AG09309 (cell line): ENCODE measurements at places on chromosomes 12 and 14.

DNA sequence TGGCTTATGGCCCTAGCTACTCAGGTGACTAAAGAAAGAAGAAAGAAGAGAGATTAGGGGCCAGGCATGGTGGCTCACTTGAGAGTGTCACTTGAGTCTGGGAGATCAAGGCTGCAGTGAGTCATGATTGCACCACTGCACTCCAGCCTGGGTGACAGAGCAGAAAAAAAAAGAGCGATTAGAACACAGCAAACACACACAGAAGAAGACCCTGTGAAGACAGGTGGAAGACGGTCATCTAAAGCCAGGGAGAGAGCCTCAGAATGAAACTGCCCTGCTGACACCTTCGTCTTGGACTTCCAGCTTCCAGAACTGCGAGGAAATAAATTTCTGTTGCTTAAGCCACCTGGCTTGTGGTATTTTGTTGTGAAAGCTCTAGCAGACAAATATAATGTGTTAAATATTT lies 17.5 kb upstream of the PPP1CC start:
- no peak for DNase-seq

DNA sequence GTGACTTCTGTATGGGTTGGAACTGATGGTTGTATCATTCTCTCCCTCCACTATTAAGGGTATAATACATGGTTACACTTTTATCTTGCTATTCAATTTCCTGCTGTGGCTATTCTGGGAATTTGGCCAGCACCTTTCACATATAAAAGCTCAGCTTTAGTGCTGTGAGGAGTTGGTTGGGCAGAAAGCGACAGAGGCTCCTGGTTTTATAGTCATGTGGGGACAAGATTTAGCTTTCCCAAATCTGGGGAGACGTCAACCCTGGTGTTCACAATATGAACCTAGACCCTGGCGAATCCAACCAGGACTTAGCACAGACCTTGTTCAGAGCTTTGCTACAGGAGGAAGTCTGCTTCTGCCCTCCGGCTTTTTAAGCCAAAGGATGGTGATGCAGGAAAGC lies 36.5 kb downstream of the FOS start:
- DNase-seq = no peak

DNA sequence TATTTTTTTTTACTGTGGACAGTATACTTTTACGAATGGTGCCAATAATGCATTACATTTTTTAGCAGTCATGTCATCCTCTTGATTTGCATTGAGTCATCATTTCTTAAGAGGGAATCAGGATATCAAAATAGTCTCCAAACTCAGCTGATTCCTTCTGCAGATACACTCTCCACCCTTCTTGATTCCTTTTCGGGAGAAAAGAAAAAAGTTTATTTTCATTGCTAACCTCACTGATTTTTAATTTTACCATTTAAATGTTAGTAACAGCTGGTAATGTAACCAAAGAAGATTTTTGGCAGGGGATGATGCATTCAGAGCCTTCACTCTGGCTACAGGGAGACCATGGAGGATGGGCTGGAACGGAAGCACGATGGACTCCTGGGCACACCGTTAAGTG lies 47.5 kb downstream of the MRPL42 start:
- DNase-seq = peak; percentile 8

- DNase-seq = no peak
Measured at GRCh38 chr12:96220902-96221301, 26.7 kb downstream of the ELK3 start.

GRCh38 chr12:41510470-41510869 lies 322.4 kb downstream of the PDZRN4 start:
- no peak for DNase-seq

DNA sequence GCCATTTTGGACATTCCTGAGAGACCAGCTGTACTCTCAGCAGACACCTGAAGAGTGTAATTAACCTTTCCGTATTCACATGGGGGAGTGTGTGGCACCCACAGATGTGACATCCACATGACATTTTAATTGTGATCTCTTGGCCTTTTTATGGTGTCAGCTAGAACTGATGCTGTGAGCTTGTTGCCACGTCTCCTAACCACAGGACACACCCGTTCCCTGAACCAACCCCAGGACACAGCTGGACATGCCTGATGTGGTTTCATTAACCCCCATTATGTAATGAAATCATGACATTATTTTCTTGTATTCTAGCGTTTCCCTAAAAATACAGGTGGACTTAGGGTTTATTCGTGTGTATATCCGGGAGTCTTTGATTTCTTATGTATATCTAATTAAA lies 1036.1 kb downstream of the TMEM121 start:
- DNase-seq = no peak

- DNase-seq = no peak
Measured at GRCh38 chr12:61999311-61999710, 260.9 kb upstream of the USP15 start.

DNA sequence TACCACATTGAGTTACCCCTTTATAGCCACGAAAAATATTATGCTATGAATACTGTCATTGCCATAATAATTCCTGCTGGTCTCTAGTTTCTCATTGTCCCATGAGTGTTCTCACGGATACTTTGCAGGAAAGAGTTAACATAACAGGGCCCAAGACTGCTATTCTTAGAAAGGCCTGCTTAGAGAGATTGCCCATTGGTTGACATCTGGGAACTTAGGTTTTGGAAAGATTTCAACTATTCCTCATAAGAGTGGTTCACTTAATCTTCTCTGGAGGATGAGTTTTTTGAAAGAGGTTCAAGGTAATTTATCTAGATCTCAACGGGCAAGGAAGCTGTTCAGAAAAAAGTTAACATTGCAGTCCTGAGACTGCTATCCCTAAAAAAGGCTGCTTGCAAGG lies 18.4 kb upstream of the PRPF39 start:
- no peak for DNase-seq
